Fibroblast of upper back skin (primary cell): ENCODE measurements at places on chromosomes 7 and 10.

GRCh38 chr10:125232841-125233240 is 72.5 kb upstream of the CTBP2 start:
- DNase-seq: peak; percentile 11

GRCh38 chr7:157520249-157520648 is 183.4 kb downstream of the DNAJB6 start:
- DNase-seq: no peak

DNA sequence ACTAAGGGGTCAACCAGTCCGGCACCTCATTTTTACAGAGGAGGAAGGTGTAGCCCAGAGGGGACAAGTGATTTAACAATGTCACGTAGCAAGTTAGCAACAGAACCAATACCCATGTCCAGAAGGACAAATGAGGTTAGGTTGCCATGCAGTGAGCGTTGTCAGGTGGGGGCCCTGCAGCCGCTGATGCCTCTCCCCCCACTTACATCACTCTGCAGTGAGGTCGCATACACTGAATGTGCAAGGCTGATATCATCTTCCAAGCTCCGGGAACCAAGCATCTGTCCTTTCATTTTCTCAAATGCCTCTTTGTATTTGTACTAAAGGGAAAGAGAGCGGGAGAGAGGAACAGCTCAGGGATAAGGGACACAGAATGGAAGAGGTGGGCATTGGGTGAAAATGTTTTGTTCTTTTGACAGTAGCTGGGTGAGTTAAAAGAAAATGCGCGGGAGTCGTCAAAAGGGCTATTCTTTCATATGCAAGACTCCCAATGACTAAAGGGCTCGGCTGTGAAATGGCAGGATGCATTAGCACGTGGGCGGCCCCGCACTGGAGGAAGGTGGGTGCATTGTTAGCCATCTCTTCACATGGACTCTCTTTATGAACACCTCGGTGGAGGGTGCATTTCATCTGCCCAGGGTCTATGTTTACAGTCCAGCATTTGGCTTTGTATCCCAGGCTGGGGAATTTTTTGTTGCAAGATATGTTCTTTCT is 49.7 kb downstream of the NRAP start:
- DNase-seq: no peak

GRCh38 chr10:43760514-43760913 is 111.8 kb upstream of the ZNF32 start:
- DNase-seq: no peak

DNA sequence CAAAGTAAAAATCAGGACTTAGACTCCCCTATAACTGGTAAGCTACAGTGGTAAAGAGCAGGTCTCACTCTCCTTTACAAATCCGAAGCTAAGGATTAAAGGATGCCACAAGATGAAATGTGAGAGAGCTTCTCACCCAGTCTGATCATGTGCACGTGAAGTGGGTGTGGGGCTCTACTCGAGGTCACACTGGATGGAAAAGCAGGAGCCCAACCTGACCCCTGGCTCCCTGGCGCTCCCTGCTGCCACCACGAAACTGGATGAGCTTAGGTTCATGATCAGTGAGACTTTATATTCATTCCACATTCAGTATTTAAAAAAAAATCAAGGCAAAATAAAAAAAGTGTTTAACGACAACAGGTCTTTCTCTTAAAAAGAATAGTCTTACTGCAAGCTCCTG is 21.7 kb upstream of the FOXI2 start:
- no peak for DNase-seq

DNA sequence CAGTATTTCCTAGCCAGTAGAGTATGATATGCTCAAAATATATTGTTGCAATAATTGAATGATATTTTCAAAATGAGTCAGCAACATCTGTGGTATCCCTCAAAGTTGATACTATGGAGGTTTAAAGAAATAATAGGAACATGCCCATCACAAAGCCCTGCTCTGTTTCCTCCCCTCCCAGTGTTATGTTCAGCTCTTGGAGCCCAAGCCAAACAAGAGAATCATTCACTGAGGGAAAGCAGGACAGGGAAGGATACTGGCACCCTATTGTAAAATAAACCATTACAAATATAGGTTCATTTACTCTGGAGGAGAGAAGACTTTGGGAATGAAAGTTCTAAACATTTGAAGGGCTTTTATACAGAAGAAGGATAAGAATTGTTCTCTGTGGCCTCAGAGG is 37.6 kb downstream of the SORCS3 start:
- no peak for DNase-seq

GRCh38 chr7:153097511-153098201 is 338.1 kb downstream of the ACTR3B start:
- DNase-seq: no peak

DNA sequence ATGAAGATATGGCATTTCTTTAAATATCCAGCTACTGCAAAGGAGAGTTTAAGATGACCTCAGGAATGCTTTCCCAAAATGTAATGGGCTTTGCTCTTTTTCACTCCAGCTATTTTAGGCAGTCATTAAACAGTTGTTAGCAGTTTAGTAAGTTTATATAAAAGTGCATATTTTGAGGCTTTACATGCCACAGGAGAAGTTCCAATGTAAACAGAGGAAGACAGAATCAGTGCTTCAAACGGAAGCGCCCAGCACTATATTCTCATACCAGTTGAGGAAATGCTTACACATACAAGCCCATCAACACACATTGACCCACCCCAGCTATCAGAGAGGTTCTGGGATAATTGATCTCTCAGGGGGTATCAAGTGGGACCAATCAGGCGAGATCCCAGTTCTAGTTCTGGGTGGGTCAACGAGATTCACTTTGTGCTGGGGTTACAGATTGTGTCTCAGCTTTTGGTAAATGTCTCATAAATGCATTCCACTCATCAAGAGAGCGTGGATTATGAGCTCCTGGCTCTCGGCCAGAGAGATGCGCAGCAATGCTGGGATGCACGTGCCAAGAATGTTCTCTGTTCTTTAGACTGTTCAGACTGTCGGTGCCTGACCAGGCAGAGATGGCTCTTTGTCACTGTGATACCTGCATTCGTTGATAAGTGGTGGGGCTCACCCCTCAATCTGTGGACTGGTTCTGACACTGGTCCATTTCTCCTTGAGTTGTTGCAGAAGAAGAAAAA is 55.0 kb downstream of the CACNB2 start:
- DNase-seq: peak; percentile 27

DNA sequence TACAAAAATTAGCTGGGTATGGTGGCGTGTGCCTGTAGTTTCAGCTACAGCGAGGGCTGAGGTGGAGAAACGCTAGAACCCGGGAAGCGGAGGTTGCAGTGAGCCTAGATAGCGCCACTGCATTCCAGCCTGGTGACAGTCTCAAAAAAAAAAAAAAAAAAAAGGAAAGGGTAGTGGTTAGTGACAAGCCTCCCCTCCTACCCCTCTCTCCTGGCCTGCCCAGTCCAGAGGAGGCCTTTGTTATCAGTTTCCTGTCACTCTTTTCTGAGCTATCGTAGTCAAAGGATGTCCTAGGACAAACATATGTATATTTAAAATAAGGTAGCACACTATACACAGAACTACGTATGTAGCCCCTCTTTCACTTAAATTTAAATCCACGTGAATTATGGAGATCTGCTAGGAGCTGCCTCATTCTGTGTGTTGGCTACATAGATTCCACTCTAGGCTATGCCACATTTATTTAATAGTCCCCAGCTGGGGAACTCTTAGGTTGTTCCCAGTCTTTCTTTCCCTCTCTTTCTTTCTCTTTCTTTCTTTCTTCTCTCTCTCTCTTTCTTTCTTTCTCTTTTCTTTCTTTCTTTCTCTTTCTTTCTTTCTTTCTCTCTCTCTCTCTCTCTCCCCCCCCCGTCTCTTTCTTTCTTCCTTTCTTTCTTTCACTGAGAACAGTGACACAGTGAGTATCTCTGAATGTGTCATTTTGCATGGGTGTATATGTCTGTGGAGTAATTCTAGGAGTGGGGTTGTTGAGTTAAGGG is 3.9 kb downstream of the TSPAN15 start:
- DNase-seq: no peak

DNA sequence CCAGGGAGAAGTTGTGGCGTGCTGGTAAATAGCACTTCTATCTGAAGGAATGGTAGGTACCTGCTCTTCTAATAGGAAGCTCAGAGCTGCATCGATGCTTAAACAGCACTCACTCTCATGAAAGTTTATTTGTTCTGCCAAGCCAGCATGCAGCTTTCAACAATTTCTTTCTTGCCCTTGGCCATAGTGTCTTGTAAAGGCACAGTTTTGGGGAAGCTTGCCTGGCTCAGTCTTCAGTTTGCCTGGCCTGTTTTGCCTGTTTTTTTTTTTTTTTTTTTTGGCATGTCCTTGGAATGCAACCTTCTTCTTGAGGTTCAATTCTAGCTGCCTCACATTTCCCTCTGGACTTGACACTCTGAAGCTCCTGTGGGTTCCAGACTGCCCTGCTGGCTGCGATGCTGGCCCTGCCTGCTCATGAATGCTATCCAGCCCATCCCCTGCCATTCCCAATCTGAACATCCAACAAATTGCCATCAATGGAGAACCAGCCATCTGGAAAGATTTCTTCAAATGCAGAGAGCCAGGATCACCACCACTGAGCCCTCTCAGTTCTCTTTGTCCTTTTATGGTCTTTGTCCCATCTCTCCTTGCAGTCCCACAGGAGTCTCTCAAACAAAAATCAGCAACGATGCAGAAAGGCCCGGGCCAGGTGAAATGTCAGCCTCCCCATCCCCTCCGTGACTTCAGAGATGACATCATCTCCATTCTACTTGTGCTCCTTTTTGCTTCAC is 133.9 kb downstream of the ANLN start:
- DNase-seq: no peak
